Vein endothelial cell (primary cell): ENCODE measurements at places on chromosomes 1 and 21. TPM values are rescaled to one million over a fixed set of nuclear protein-coding genes. Genes with fewer than 3 reads are reported as not detected.

RGS8 gene
- not detected in 2 replicates for total RNA-seq

AADACL3 gene
- total RNA-seq = not detected in 2 replicates

F13B gene
- total RNA-seq = not detected in 2 replicates

AMPD1 gene
- total RNA-seq = not detected in 2 replicates

SGIP1 gene
- 22.1 and 31.7 TPM in 2 replicates for total RNA-seq

UTS2 gene
- total RNA-seq = not detected in 2 replicates

ARHGAP30 gene
- not detected in 2 replicates for total RNA-seq

CD5L gene
- not detected in 2 replicates for total RNA-seq

PLA2G2C gene
- total RNA-seq = not detected in 2 replicates

OR2T27 gene
- total RNA-seq = not detected in 2 replicates

TSTD1 gene
- 2.4 and 3.6 TPM in 2 replicates for total RNA-seq

TCHHL1 gene
- total RNA-seq = not detected in 2 replicates

FCMR gene
- total RNA-seq = 0.38 TPM in 1 of 2 replicates, not detected in the other

ZNF670 gene
- 4.6 and 5.8 TPM in 2 replicates for total RNA-seq

TOR1AIP2 gene
- total RNA-seq = 145 and 156 TPM in 2 replicates

CD1E gene
- total RNA-seq = not detected in 2 replicates

CFHR3 gene
- total RNA-seq = not detected in 2 replicates

SLAMF7 gene
- total RNA-seq = not detected in 2 replicates

C1orf87 gene
- total RNA-seq = not detected in 2 replicates

FMOD gene
- 0.19 and 0.33 TPM in 2 replicates for total RNA-seq

IGFN1 gene
- not detected in 2 replicates for total RNA-seq
